Stimulated activated CD4-positive, alpha-beta T cell treated with anti-CD3 and anti-CD28 coated beads, Interleukin-1b, Interleukin-23, amount 100 ng/mL, for 1 hour (primary cell): ENCODE measurements at places on chromosomes 7 and 10.

DNA sequence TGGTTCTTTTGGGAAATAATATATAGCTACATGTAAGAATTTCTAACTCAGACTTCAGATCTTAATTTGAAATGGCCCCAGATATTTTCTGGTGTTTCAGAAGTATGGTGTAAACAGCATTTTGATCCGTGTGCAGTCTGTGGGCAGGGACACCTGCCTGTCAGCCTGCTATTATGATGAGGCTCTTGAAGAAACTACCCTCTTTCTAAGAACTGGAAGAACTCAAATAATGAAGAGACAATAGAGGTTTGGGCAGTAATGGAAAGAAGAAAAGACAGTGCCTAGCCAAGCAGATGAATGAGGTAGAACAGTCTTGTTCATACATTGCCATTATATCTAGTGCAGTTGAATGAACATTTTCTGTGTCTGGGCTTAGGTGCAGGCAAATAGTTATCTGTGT is 256.6 kb downstream of the ARHGAP21 start:
- no peak for DNase-seq

DNA sequence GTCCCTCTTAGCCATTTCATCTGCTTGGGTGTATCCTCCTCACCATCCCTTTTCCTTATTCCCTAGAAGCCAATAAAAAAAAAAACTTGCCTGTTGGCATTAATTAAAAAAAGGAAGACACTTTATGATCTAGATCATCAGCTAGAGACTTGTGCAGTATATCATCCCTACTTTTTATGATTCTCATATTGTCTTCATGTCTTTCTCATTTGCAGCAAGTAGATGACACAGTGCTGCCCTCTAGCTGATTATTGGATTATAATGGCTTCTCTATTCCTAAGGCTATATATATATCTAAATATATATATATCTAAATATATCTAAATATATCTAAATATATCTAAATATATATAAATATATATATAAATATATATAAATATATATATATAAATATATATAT is 272.4 kb upstream of the LRGUK start:
- no peak for DNase-seq

DNA sequence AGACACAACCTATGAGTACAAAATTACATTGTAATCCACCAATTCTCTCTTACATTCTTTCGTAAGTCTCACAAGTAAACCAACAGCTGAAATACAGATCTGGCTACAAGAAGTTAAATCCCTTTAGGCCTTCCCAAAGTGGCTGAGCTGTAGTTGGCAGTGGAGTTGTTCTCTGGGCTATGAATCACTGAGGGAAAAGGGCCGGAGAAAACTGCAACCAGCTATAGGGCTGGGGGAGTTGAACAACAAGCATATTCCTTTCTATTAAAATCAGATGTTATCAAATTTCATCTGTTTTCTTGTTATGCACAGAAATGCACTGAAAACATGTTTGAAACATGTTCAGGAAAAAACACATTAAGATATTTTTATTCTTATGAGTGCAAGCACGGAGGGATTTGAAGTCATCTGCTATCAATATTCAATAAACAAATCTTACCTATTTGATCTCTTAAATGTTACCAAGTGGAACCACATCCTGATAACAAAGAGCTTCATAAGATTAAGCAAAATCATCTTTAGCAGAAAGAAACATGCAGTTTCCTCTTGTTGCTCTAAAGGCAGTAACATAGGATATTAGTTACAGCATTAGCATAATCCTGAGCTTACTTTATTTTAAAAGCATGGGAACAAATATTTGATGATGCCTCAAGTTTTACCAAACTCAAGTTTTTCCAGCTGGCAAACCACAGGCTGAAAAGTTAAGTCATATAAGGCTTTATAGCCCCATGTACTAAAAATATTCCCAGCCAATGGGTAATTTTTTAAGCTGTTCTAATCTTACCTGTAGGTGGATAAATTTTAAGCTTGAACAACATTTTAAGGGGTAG is 212.7 kb downstream of the TAX1BP1 start:
- no peak for DNase-seq

DNA sequence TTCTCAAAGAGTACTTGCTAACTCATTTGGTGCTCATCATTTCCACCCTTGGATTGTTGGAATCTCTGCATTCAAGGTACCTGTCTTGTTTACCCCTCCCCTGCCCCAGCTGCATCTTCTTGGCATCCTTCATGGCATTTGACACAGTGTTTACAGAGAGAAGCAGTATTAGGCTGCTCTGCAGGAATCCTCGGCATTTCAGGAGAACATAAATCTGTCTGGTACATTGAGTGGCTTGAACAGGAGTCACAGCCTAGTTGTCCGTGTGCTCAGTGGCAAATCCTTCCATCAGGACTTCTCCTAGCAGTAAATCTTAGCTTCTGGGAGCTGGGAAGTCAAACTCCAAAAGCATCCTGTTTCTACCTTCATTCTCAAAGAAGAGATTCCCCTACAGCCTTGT is 136.8 kb upstream of the YAE1 start:
- DNase-seq = no peak

GRCh38 chr10:114498413-114499111 is 94.3 kb upstream of the AFAP1L2 start:
- DNase-seq = no peak

- no peak for DNase-seq
Observed at GRCh38 chr7:97858221-97858620, 14.0 kb downstream of the ASNS start.

DNA sequence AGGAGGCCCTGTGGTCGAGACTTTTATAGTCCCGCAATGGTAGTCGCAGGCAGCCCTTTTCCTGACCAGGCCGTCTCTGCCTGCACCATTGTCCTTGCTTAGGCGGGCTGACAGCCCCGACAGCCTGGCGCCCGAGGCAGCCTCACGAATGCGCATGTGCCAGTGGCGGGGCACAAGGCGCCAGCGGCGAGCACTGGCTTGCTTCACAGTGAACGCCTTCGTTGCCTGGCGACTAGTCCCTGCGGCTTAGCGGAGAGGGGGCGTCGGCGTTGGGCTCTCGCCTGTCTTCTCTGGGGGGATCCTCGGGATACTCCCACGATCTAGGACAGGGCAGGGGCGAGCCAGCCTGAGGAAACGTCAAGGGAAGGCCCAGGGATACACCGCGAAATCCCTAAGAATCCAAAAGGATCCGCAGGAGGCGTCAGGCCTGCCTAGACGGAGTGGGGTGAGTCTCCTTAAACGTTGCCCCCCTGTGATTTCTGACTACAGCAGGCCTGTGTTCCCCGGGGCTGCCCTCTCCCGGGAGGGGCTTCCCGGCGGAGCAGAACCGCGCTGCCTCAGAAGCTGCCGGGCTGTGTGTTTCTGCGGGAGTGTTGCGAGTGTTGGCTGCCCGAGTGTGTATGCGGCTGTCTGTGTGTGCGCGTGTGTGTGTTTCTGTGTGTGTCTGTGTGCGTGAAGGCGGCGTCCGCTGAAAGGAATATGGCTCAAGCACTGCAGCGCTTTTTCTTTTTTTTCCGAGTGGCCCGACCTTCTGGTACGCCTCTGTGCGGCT is 20.5 kb upstream of the ZNF273 start:
- no peak for DNase-seq

GRCh38 chr7:25901658-25902057 is 250.3 kb upstream of the NFE2L3 start:
- no peak for DNase-seq

- no peak for DNase-seq
Observed at GRCh38 chr7:22676385-22676784, 50.6 kb upstream of the IL6 start.

- no peak for DNase-seq
Observed at GRCh38 chr10:77116904-77117303, 520.7 kb downstream of the KCNMA1 start.

DNA sequence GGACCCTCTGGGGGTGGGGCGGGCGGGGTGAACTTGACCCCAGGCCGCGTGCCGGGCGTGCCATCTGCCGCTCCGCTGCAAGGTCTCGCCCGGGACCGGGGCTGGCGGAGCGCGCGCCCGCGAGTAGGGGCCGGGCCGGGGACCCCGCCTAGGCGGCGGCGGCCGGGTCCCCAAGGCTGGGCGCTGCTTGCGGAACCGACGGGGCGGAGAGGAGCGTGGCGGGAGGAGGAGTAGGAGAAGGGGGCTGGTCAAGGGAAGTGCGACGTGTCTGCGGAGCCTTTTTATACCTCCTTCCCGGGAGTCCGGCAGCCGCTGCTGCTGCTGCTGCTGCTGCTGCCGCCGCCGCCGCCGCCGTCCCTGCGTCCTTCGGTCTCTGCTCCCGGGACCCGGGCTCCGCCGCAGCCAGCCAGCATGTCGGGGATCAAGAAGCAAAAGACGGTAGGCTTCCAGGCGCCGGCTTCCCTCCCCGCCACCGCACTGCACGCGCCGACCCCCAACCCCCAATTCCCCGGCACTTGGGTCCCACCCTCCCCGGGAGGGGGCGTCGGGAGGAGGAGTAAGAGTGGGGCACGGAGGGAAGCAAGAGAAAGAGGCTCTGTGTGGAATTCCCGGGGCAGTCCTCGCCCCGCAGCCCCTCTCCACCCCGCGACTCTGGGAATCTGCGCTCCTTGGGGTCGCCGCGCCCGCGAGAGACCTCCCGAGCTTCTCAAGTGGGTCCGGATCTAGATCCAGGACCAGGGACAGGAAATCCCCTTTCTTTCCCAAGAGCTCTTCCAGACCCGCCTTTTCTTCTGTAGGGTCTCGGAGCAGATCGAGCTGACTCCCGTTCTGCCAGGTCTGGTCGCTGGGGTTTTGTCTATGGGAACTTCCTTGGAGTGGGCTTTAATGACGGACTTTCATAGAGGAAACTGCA is at the start of gene PAPSS2:
Gene PAPSS2, plus strand, starts transcription at position 308 of the 913 bp plus-strand sequence. Its CDS starts 104 bp downstream, at position 412.
- DNase-seq = no peak
